ENCODE measurements at places on chromosomes 2 and 18.

GRCh38 chr2:177625744-177626650, 233.4 kb downstream of the AGPS start:
- H3K27ac ChIP-seq: no peak overlapping the region
- no peaks in the 10 kb centered on the region for H3K4me1 ChIP-seq
- H3K36me3 ChIP-seq: no peaks in the 10 kb centered on the region
- DNase-seq: no peak

DNA sequence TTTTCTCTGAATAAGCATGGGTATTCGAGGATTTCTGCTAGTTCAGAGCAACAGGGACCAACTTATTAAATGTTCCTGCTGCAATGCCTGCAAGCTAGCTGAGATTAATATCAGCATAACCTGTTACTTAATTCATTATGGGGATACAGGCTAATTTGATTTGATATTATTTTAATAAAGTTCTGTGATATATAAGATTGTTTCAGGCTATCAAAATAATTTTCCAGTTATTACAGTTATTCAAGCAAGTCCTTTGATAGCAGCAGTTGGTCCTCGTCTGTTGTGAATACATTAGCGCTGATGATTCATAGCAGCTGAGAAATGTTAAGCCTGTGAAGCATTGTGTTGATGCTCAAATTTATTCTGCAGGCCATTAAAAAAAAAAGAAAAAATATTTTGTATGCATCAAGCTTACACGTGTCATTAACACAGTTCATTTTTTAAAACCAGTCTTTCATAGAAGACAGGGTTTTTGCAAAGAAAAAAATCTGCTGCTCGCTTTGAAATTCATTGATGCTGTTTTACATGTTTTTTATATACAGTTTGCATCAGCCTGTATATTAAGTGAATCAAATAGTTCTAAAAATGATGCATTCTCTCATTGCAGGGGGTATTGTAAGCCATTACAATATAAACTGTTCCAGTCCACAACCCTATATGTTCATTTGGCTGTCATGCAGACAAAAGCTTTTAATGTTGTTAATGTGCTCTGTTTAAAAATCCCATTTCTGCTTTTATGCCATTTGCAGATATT, 482.5 kb downstream of the BCL11A start:
- H3K27ac ChIP-seq: no peak overlapping the region
- no peak overlapping the region for H3K4me3 ChIP-seq
- H3K4me1 ChIP-seq: no peaks in the 10 kb centered on the region
- DNase-seq: no peak
- no peaks in the 10 kb centered on the region for H3K36me3 ChIP-seq

DNA sequence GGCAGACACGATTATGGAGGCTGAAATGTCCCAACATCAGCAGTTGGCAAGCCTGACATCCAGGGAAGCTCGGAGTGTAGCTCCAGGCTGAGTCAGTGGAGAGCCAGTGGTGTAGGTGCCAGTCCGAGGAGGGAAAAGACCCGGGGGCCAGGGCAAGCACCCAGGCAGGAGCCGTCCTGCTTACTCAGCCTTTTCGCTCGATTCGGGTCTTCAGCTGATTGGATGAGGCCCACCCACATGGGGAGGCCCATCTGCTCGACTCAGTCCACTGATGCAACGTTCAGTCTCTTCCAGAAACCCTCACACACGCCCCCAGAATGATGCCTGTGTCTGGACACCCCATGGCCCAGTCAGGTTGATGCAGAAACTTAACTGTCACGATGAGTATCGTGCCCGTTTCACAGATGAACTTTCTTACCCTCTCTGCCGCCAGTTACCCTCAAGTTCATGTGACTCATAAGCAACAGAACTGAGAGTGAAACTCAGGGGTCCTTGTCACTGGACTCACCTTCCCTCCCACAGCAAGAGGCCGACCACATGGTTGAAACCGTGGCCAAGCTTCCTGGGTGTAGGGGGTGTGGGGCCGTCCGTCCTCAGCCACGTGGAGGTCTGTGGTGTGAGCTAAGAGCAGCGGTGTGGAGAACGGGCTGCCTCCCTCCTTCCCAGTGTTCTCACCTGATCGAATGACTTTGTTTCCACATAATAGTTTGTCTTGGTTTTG, 197.4 kb upstream of the HDAC4 start:
- H3K27ac ChIP-seq: no peak overlapping the region
- no peaks in the 10 kb centered on the region for H3K27me3 ChIP-seq
- no peaks in the 10 kb centered on the region for H3K36me3 ChIP-seq
- H3K4me3 ChIP-seq: no peak overlapping the region
- no peak for DNase-seq
- H3K4me1 ChIP-seq: peaks cover 4% of the 10 kb centered on the region

DNA sequence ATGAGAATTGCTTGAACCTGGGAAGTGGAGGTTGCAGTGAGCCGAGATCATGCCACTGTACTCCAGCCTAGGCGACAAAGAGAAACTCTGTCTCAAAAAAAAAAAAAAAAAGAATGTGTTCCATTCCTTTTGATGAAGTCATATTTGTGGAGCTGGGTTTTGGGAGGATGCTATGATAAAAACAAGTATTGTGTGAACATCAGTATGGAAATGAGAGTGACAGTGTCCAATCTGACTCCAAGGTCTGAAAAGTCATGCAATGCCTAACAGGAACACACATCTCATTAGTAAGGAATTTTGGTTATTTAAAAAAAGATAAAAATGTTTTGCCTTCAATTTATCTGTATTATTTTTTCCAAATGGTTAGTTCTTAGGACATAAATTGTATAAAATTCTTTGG, 11.8 kb downstream of the GCFC2 start:
- no peak overlapping the region for H3K27ac ChIP-seq
- no peak overlapping the region for H3K4me3 ChIP-seq
- H3K4me1 ChIP-seq: no peaks in the 10 kb centered on the region
- no peaks in the 10 kb centered on the region for H3K27me3 ChIP-seq
- peaks cover 62% of the 10 kb centered on the region for H3K36me3 ChIP-seq
- no peak for DNase-seq

DNA sequence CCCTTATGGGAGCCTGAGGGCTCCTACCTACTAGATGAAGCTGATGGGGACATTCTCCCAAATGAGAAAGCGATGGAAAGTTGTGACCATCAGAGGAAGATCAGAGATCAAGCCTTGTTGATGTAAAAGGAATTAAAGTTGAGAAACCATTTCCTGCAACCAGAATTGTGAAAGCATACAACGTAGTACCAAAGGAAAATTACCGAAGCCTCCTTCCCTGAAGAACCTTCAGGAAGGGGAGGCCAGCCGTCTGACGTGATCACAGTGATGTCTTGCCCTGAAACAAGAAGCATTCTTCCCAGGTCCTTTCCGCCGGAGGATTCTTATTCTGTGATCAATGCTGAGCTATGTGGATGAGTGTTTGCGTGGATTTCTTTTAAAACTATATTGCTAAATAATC, 211.6 kb upstream of the TNP1 start:
- H3K4me3 ChIP-seq: no peak overlapping the region
- no peak for DNase-seq
- peaks cover 4% of the 10 kb centered on the region for H3K27me3 ChIP-seq
- no peaks in the 10 kb centered on the region for H3K36me3 ChIP-seq
- H3K4me1 ChIP-seq: peaks cover 8% of the 10 kb centered on the region
- H3K27ac ChIP-seq: no peak overlapping the region

GRCh38 chr18:10061566-10062140, 147.8 kb downstream of the VAPA start:
- H3K27ac ChIP-seq: no peak overlapping the region
- H3K36me3 ChIP-seq: no peaks in the 10 kb centered on the region
- H3K27me3 ChIP-seq: peaks cover 4% of the 10 kb centered on the region
- H3K4me1 ChIP-seq: peaks cover 9% of the 10 kb centered on the region

- peak overlapping the region; percentile 8 for H3K27ac ChIP-seq
- peaks cover 7% of the 10 kb centered on the region for H3K36me3 ChIP-seq
- peaks cover 1% of the 10 kb centered on the region for H3K27me3 ChIP-seq
- no peak for DNase-seq
Measured at GRCh38 chr2:38266382-38267061, 110.6 kb downstream of the ATL2 start.

- no peaks in the 10 kb centered on the region for H3K4me1 ChIP-seq
- H3K4me3 ChIP-seq: no peak overlapping the region
Measured at GRCh38 chr18:44627280-44627679, 53.4 kb upstream of the SETBP1 start.

- H3K36me3 ChIP-seq: no peaks in the 10 kb centered on the region
- DNase-seq: no peak
- peaks cover 77% of the 10 kb centered on the region for H3K4me1 ChIP-seq
- no peak overlapping the region for H3K4me3 ChIP-seq
- H3K27me3 ChIP-seq: no peaks in the 10 kb centered on the region
- peak overlapping the region; percentile 91 for H3K27ac ChIP-seq
Measured at GRCh38 chr2:108593547-108594098, 59.4 kb downstream of the LIMS1 start.

- no peaks in the 10 kb centered on the region for H3K4me1 ChIP-seq
- no peaks in the 10 kb centered on the region for H3K27me3 ChIP-seq
- no peak overlapping the region for H3K4me3 ChIP-seq
- H3K27ac ChIP-seq: no peak overlapping the region
- DNase-seq: no peak
Measured at GRCh38 chr2:7633566-7634153, 716.4 kb downstream of the RNF144A start.

DNA sequence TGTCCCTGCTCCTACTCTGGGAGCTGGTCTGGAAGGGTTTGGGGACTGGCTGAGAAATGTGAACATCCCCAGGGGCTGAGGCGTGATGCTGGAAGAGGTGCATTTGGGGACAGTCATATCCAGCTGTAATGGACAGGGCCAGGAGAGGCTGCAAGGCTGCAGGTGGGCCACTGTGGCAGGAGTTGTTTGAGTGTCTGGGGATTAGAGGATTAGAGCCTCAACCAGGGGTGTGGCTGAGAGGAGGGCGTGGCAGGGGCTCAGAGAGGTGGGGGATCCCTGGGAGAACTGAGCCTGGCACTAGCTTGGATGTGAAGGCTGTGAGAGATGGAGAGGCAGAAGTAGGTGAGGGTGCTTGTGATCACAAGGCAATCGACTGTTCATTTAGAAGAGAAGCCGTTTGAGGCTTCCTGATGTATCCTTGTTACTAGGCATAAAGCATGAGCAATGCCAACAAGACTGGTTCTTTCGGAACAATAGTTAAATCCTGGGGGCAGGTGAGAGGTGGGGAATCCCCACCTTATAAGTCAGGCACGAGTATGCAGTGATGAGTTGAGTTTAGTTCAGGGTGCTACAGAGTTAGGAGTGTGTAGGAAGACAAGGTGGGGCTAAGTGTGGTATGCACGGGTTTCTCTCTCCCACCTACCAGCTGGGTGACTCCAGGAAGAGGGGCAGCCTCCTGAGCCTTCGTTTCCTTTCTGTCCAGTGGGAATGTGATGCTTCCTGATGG, 31.9 kb downstream of the SH3RF3 start:
- H3K4me3 ChIP-seq: no peak overlapping the region
- H3K36me3 ChIP-seq: peaks cover 1% of the 10 kb centered on the region
- H3K27ac ChIP-seq: no peak overlapping the region
- H3K27me3 ChIP-seq: no peaks in the 10 kb centered on the region
- DNase-seq: no peak

- H3K4me1 ChIP-seq: no peaks in the 10 kb centered on the region
- no peak for DNase-seq
- no peak overlapping the region for H3K27ac ChIP-seq
- no peaks in the 10 kb centered on the region for H3K36me3 ChIP-seq
- no peak overlapping the region for H3K4me3 ChIP-seq
Measured at GRCh38 chr2:67208887-67209500, 188.1 kb upstream of the ETAA1 start.

DNA sequence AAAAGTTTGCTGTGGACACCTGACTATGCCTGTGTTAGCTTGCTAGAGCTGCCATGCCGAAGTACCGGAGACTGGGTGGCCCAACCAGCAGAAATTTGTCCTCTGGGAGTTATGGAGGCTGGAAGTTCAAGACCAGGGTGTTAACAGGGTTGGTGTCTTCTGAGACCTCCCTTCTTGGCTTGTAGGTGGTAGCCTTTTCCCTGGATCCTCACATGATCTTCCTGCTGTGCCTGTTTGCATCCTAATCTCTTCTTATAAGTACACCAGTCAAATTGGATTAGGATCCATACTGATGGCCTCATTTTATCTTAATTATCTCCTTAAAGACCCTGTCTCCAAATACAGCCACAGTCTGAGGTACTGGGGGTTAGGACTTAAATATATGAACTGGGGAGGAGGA, 845 bp downstream of the TMEM177 start:
- peaks cover 17% of the 10 kb centered on the region for H3K36me3 ChIP-seq
- H3K4me1 ChIP-seq: peaks cover 35% of the 10 kb centered on the region
- no peaks in the 10 kb centered on the region for H3K27me3 ChIP-seq
- H3K4me3 ChIP-seq: peak overlapping the region; percentile 88

- H3K36me3 ChIP-seq: no peaks in the 10 kb centered on the region
- H3K4me1 ChIP-seq: peaks cover 4% of the 10 kb centered on the region
Measured at GRCh38 chr2:23548143-23548769, 163.3 kb downstream of the KLHL29 start.

DNA sequence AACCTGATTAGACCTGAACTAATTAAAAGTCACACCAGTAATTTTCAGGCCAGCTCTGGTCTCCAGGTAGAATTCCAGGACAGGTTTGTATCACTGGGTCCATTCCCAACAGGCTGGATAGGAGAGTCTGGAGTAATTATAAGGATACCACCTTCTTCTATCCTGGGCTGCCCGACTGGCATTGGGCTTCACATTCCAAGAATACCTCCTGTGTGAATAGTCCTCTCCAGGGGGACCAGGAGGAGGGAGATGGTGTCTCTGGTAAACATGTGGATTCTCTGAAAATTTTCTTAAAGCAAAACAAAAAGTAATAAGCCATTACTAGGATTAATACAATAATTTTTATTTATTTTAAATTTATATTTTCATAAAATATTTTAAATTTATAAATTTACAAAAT, 17.3 kb downstream of the DUSP11 start:
- peaks cover 47% of the 10 kb centered on the region for H3K36me3 ChIP-seq
- no peaks in the 10 kb centered on the region for H3K4me1 ChIP-seq
- no peak overlapping the region for H3K27ac ChIP-seq

Data from activated naive CD8-positive, alpha-beta T cell treated with anti-CD3 and anti-CD28 coated beads, Interleukin-2, amount 50 U/mL, for 24 hours (primary cell).